ENCODE measurements at places on chromosomes 3 and 15.

DNA sequence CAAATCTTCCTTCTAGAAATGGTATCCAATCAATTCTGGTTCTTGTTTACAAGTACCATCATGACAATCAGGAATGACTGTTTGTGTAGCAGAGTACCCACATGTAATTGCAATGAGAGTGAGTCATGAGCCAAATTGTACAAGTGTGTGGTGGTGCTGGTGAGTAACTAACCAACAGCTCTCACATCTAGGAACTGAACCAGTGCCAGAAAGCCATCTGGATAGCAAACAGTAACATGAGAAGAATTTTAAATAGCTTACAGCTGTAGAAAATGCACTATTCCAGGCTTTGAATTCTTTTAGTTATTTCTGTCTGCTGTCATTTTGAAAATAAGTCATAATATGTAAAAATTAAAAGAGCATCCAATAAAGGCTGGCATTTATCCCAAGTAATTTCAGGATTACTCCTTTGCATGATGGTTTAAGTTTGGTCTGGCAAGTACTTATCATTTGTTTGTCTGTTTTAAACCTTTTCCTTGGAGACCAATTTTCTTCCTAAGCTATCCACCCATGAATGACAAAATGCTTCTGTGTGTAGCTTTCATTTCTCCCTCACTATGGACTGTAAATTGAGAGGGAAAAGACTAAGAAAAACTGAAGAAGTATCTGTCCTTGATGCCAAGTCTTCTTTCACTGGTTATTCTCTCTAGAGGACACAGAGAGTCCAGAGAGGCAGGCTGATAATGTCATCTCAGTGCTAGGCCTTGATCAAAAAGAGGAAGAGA, 60.0 kb downstream of the PIK3CB start:
- no peak for DNase-seq

GRCh38 chr15:79989682-79990081, 18.7 kb upstream of the BCL2A1 start:
- DNase-seq: no peak

- DNase-seq: no peak
Observed at GRCh38 chr3:191307341-191307740, 21.9 kb upstream of the CCDC50 start.

GRCh38 chr3:154971771-154972326, 108.3 kb upstream of the MME start:
- no peak for DNase-seq

- DNase-seq: no peak
Observed at GRCh38 chr15:26115229-26115943, 252.3 kb upstream of the ATP10A start.
